ENCODE measurements at places on chromosomes 3 and 15.

DNA sequence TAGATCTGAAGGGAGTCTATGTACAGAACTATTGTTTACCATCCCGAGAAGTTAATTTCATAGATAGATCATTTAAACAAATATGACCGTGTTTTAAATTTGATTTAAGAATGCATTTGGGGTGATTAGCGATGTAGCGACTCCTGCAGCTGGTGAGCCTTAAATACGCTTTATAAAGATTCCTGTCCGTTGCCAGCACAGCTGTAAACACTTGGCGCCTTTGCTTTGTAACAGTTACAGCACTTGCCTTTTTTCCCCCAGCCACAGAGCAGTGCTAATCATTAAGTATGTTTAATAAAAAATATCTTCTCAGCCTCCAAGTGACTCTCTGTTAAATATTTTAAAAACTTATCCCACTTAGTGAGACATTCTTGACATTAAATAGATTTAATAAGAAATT, 333.8 kb downstream of the FEZF2 start:
- no peak for DNase-seq

DNA sequence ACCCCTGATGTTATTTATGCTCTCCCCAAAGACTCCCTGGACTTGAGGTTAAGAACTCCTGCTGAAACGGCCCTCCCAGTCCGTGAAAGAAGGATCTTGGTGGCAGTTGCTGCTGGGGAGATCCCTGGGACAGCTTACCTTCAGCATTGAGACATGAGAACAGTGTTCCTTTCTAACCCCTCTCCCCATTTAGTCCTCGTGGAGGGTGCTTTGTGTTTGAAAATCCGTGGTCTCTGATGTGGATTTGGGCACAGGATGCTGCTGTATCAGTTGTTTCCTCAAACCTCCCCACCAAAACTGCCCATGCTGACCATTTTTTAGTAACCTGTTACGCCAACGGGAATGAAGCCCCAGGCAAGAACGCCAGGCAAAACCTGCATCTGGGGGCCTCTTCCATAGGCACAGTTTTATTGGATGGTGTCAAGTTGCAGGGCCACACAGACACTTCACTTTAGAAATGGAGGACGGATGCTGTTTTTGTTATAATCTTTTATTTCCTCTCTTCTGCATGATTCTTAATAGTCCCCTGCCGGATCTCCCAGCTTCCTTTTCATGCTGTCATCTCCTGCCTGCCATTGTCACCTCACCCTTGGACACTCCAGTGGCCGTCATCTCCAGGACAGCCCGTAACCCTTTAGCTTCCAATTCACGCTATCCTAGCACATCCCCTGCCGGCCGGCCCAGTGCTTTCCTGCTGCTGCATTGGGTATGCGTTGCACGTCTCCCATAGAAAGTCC, 31.7 kb upstream of the CEMIP start:
- DNase-seq = no peak

- DNase-seq = no peak
These were observed 542.9 kb downstream of the FHIT start for GRCh38 chr3:60708191-60708975.

DNA sequence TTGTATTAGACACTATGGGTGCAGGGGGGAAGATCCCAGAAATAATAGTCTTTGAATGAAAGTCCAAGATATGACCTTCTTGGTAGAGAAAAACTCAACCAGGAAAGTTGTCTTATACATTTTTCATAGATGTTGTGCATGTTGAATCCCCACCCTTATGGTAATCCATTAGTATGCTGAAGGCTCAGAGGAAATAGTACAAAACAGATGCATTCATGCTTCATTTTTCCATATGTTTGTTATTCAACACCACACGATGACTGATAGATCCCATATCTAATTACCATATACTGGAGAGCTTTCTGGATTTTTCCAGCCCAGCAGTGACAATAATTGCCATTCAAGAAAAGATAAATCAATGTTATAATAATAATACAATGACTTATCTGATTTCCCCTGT, 487.4 kb downstream of the FGF12 start:
- DNase-seq = no peak

- DNase-seq = no peak
These were observed 107.0 kb downstream of the ALCAM start for GRCh38 chr3:105473521-105474223.

GRCh38 chr3:152139651-152140050, 129.1 kb upstream of the MBNL1 start:
- no peak for DNase-seq

GRCh38 chr3:48739617-48739954, 22.6 kb upstream of the IP6K2 start:
- no peak for DNase-seq

- DNase-seq = no peak
These were observed at the start of gene SLCO2A1 for GRCh38 chr3:134029734-134030378. Gene SLCO2A1 (minus strand): TSS chr3:134029925. CDS start chr3:134029802, 123 bp downstream.

All from activated CD4-positive, CD25-positive, alpha-beta regulatory T cell treated with anti-CD3 and anti-CD28 coated beads, Interleukin-2, amount 50 U/mL, for 72 hours (primary cell).